ENCODE measurements at places on chromosomes 6 and 20. TPM values are rescaled to one million over a fixed set of nuclear protein-coding genes. Genes with fewer than 3 reads are reported as not detected.

- no peak for DNase-seq
- peaks cover 3% of the 10 kb centered on the region for H3K36me3 ChIP-seq
- peaks cover 77% of the 10 kb centered on the region for H3K4me1 ChIP-seq
- peak overlapping the region; percentile 89 for H3K27ac ChIP-seq
- H3K27me3 ChIP-seq = no peaks in the 10 kb centered on the region
Measured at GRCh38 chr6:157763904-157764177, 59.2 kb upstream of the SNX9 start.

DNA sequence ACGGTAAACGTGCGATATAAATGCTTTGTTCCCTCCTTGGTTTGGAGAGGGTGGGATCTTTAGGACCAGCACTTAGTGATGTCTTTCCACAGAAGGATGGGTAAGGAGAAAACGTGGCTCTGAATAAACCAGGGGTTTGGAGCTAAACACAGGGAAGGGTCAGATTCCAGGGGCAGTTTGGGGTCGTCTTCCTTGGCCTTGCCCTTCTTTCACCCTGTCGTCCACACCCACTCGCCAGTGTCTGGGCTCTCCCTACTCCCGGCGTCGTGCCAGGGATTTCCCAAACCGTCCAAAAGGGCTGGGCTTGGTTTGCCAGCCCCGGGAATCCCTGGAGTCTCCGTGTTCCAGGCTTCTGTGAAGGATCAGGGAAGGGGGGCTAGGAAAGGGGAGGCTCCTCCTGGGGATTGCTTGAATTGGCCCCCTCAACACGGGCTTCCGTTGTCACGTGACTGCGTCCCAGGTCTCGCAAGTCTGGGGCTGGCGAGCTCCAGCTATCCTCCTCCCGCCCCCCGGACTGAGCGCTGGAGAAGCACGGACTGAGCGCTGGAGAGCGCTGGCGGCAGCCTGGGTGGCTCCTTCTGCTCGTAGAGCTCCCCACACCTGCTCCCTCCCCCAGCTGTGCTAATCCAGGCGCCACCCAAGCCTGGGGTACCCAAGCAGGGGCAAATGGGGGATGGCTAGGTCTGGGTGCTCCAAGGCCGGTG is 9.4 kb upstream of the ARMC12 start:
- H3K4me1 ChIP-seq = peaks cover 80% of the 10 kb centered on the region
- peak overlapping the region; percentile 87 for H3K27ac ChIP-seq
- no peaks in the 10 kb centered on the region for H3K36me3 ChIP-seq
- peak overlapping the region; percentile 66 for H3K4me3 ChIP-seq
- peak; percentile 56 for DNase-seq
- H3K27me3 ChIP-seq = no peaks in the 10 kb centered on the region

GRCh38 chr20:62800314-62801259 is 4.0 kb upstream of the OGFR start:
- peaks cover 12% of the 10 kb centered on the region for H3K36me3 ChIP-seq
- H3K4me1 ChIP-seq = peaks cover 15% of the 10 kb centered on the region
- H3K4me3 ChIP-seq = no peak overlapping the region
- no peak overlapping the region for H3K27ac ChIP-seq
- no peaks in the 10 kb centered on the region for H3K27me3 ChIP-seq
- DNase-seq = no peak

DNA sequence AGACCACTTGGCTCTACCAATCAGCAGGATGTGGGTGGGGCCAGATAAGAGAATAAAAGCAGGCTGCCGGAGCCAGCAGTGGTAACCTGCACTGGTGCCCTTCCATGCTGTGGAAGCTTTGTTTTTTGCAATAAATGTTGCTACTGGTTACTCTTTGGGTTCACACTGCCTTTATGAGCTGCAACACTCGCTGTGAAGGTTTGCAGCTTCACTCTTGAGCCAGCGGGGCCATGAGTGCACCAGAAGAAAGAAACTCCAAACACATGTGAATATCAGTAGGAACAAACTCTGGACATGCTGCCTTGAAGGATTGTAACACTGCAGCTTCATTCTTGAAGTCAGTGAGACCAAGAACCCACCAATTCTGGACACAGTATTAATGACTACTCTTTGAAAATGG is 89.9 kb upstream of the MBOAT1 start:
- no peak overlapping the region for H3K27ac ChIP-seq
- DNase-seq = no peak
- H3K4me1 ChIP-seq = no peaks in the 10 kb centered on the region

GPX5 gene
- total RNA-seq = not detected

DNA sequence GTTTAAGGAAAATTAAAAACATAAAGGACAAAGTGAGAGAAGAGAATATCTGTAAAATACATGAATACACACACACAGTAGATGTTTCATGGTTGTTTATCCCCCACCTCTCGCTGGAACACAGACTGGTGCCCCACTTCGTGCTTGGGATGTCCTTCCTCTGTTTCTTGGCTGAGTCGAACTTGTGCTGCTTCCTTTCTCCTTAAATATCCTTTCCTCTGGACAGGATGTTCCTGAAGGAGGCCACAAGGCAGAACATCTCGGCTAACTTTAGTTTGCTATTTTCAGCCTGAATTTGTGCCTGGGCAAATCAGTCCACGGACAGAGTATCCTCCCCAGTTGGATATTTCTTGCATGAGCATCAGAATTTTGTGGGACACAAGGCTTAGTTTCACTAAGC is 54.7 kb upstream of the ZMYND8 start:
- no peaks in the 10 kb centered on the region for H3K27me3 ChIP-seq
- H3K27ac ChIP-seq = no peak overlapping the region
- DNase-seq = no peak
- H3K4me3 ChIP-seq = peak overlapping the region; percentile 13
- H3K4me1 ChIP-seq = peaks cover 31% of the 10 kb centered on the region

DNA sequence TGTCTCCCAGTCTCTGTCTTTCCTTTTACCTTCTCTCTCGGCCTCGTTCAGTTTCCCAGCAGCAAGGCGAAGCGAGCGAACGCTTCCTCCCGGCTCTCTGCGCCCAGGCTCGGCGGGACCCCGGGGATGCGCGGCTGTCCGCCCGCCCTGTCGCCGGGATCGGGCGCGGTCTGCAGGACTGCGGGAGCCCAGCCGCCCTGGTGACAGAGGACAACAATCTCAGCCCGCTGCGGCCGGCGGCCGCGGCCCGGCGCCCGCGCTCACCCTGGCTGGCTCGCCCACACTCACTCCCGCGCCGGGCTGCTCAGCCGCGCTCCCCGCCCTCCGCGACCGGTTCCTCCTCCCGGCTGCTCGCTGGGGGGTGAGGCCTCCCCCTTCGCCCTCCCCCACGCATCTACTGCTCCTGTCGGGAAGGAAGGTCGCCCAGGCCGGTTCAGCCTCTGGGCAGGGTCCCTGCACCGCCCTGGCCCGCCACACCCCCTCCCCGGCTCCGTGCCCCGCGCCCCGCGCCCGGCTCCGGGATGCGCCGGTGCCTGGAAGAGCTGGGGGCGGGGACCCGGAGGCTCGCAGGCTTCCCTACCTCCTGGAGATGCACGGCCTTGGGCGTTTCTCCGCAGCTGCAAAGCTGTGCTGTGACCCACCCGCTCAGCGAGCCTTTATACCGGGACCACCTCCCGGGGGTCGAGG is 410 bp downstream of the SYNE1 start:
- H3K36me3 ChIP-seq = no peaks in the 10 kb centered on the region
- H3K27me3 ChIP-seq = peaks cover 29% of the 10 kb centered on the region
- H3K4me1 ChIP-seq = peaks cover 8% of the 10 kb centered on the region
- no peak for DNase-seq
- no peak overlapping the region for H3K27ac ChIP-seq

THBS2 gene
- not detected for total RNA-seq

CD164 gene
- 229 TPM for total RNA-seq

GRCh38 chr6:131058236-131058635 is 4.8 kb downstream of the EPB41L2 start:
- peaks cover 18% of the 10 kb centered on the region for H3K36me3 ChIP-seq
- no peak for DNase-seq
- no peak overlapping the region for H3K4me3 ChIP-seq

DNA sequence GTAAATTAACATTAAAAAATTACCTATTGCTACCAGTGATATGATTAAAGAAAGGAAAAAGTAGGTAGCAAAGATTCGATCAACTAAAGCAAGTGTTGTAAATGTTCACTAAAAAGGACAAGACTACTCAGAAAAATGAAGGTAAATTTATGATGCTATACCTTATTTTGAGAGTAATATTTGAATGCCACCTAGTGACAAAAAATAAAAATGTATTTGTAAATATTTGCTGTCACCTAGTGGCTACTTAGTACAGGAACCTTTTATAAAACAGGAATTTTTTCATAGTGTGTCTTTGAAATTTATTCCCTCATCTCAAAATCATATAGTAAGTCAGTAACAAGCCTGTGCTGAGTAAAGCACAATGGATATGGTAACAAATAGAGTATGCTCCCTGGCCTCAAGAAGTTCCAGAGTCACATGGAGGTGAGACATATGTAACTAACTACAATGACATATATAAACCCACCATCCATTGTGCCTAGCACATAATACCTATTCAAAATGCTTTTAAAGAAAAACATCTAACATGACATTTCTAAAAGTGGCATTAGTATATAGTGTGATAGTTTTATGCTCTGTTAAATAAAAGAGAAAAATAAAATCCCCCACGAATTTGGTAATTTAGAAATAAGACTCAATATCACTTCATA is 193.1 kb upstream of the SIM1 start:
- no peak overlapping the region for H3K27ac ChIP-seq
- H3K4me3 ChIP-seq = no peak overlapping the region
- H3K36me3 ChIP-seq = peaks cover 10% of the 10 kb centered on the region
- H3K27me3 ChIP-seq = no peaks in the 10 kb centered on the region
- H3K4me1 ChIP-seq = no peaks in the 10 kb centered on the region
- DNase-seq = no peak

GRCh38 chr6:36025932-36026327 is 1.5 kb upstream of the SLC26A8 start:
- H3K27me3 ChIP-seq = peaks cover 12% of the 10 kb centered on the region
- peaks cover 16% of the 10 kb centered on the region for H3K4me1 ChIP-seq
- no peak overlapping the region for H3K4me3 ChIP-seq
- peaks cover 6% of the 10 kb centered on the region for H3K36me3 ChIP-seq
- no peak for DNase-seq

GRCh38 chr6:27161946-27162603 is 85.4 kb upstream of the PRSS16 start:
- H3K36me3 ChIP-seq = no peaks in the 10 kb centered on the region
- peak overlapping the region; percentile 64 for H3K27ac ChIP-seq
- H3K4me1 ChIP-seq = peaks cover 25% of the 10 kb centered on the region
- no peak overlapping the region for H3K4me3 ChIP-seq

- no peak overlapping the region for H3K4me3 ChIP-seq
- no peak overlapping the region for H3K27ac ChIP-seq
- H3K4me1 ChIP-seq = no peaks in the 10 kb centered on the region
- no peaks in the 10 kb centered on the region for H3K27me3 ChIP-seq
Measured at GRCh38 chr6:127092466-127092865, 26.0 kb upstream of the RSPO3 start.

DNA sequence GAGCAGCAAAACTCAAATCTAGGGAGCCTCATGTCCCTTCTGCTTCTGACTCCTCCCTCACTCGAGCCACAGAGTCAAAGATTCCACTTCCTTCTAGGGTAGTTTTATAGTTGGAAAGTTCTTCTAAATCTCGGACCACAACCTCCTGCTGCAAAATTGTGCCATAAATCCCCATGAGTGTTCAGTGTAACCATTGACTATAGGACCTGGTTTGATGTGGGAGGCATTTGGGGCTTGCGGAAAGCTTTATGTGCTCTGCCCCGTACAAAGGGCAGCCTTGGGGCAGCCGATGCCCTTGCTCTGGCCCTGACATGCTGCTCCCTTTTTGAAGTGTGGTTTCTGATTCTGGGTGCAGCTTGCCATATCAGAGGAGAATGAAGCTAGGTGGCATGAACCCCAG is 43.6 kb upstream of the IER3 start:
- peak overlapping the region; percentile 89 for H3K27ac ChIP-seq
- H3K36me3 ChIP-seq = no peaks in the 10 kb centered on the region
- H3K4me3 ChIP-seq = peak overlapping the region; percentile 48
- H3K4me1 ChIP-seq = peaks cover 61% of the 10 kb centered on the region
- peak; percentile 58 for DNase-seq
- no peaks in the 10 kb centered on the region for H3K27me3 ChIP-seq

- no peaks in the 10 kb centered on the region for H3K36me3 ChIP-seq
- H3K4me3 ChIP-seq = no peak overlapping the region
- DNase-seq = no peak
- peaks cover 24% of the 10 kb centered on the region for H3K4me1 ChIP-seq
- H3K27me3 ChIP-seq = no peaks in the 10 kb centered on the region
Measured at GRCh38 chr6:41334482-41335040, 847 bp upstream of the NCR2 start.

DNA sequence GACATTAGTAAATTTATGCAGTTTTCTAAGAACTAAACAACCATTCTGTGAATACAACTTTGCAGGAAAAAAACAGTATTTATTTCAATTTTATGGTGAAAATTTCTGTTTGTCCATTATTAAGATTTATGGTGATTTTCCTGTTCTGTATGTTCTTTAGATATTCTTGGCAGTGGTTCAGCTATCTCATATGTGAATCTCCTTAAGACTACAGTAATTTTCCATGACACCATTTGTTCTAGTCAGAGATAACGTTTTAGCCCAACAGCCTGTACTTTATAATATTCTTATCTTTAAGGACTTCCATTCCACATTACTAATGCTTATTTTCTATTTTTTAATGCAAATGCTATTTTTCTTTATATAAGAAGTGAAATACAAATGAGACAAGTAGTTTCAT is 504.0 kb downstream of the RFPL4B start:
- H3K36me3 ChIP-seq = no peaks in the 10 kb centered on the region
- no peaks in the 10 kb centered on the region for H3K27me3 ChIP-seq
- no peaks in the 10 kb centered on the region for H3K4me1 ChIP-seq
- no peak overlapping the region for H3K4me3 ChIP-seq
- H3K27ac ChIP-seq = no peak overlapping the region

RBBP8NL gene
- total RNA-seq = not detected

BTNL2 gene
- total RNA-seq = not detected

DNA sequence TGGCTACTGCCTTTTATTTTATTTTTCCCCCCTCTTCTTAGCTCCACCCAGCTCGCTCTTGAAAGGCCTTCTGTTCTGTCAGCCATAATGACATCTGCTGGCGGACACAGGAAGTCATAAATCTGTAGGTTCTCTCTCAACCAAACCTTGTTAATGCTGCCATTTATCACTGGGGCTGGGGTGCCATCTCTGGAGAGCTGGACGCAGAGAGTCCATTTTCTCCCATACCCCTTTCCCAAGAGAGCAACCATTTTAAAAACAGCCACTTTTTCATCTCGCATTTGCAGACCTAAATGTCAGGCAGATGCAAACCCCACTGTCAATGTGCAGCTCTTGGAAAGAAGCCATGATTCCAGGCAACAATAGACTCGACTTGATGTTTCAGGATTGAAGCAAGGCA is 13.0 kb upstream of the TSHZ2 start:
- H3K4me1 ChIP-seq = no peaks in the 10 kb centered on the region
- DNase-seq = no peak
- H3K27ac ChIP-seq = no peak overlapping the region

ZNF334 gene
- 1.1 TPM for total RNA-seq
